ENCODE measurements at places on chromosomes 6 and 20. TPM values are rescaled to one million over a fixed set of nuclear protein-coding genes. Genes with fewer than 3 reads are reported as not detected.

Gene UNC5CL
- 2.2 TPM for total RNA-seq

DNA sequence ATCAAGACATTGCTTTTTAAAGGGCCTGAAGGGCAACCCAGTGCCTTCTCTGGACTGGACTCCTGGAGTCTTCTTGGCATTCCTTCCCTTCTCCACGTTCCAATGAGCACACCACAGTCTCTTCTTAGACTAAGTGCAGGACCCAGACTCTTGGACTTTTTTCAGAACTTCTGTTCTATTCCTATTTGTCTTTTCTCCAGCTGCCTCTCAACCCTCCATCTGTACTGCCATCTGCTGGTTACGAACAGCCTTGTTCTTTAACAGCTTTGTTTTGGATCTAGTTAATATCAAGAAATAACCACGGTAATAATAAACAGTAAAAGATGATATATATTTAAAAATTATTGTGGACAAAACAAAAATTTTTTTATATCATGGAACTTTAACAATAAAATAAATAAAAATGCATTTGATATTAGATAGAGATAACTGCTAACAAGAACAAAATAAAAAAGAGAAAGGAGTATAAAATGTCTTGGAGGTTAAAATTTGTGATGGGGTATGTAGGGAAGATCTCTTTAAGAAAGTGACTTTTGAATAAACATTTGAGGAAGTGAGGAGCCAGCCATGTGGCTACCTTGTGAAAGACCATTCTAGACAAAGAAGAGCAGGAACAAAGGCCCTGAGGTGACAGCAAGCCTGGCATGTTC, 105.1 kb upstream of the HCRTR2 start:
- H3K27ac ChIP-seq: no peak overlapping the region
- H3K4me1 ChIP-seq: no peaks in the 10 kb centered on the region
- H3K36me3 ChIP-seq: no peaks in the 10 kb centered on the region
- H3K4me3 ChIP-seq: no peak overlapping the region
- no peak for DNase-seq

DNA sequence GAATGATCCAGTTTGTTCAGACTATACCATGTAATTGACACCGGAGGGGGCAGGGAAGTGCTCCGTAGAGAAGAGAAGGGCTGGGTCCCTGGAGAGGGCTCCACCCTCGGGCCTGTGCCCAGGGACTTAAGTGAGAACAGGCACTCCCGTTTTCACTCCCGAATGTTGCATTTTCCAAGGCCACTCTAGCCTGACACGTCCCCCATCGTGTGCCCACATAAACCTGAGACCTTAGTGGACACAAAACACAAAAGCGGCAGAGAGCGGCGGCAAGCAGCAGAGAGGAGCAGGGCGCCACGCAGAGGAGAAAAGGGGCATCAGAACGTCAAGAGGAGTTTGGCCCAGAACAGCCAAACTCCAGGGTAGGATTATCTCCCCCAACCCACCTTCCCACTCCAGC, 1405.1 kb downstream of the GRIK2 start:
- no peak for DNase-seq
- no peak overlapping the region for H3K4me3 ChIP-seq
- H3K4me1 ChIP-seq: no peaks in the 10 kb centered on the region

DNA sequence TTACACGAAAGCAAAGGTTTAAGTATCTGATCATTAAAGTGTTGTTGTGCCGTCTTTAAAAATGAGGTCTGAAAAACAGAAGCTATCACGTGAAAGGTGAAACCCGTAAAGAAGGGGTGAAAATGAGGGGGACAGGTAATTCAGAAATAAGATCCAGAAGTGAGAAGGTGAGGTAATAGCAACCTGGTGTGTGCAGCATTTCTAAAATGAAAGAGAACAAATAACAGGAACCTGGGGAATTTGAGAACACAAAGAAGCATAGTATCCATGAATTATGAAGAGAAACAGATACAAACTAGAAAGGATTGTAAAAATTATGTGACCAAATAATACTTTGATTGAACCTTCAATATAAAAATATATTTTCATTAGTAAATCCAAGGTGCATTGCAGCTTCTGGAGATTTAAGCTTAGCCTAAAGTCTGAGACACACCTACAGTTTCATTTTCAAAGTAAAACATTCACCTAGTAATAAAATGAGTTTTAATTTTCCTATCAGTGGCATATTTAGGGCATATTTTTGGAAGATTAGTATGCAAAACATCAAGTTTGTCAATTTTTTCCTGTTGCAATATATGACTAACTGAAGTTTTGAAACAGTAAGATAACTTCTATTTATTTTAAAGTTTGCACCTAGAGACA, 1.4 kb downstream of the HEY2 start:
- no peak overlapping the region for H3K4me3 ChIP-seq
- DNase-seq: no peak
- H3K4me1 ChIP-seq: peaks cover 49% of the 10 kb centered on the region
- H3K27ac ChIP-seq: no peak overlapping the region

DNA sequence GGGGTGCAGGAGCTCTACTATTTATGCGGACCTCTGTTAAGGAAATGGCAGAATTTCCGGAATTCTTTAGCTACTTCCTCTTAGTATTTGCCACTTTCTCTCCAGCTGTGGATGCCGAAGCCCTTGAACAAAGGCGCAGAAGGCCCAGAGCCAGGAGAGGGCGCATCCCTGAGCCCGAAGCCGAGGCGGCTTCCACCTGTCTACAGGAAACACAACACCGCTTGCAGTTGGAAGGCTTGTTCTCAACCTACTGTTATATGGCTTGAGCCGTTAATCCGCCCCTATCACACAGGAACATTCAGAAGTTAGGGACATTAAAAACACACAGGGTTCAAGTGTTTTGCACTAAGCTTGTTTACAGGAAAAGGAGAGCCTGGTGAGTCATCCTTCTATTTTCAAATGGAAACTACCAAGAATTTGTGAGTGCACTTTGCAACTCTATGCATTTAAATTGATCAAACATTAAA, 417.1 kb downstream of the BCKDHB start:
- no peak overlapping the region for H3K4me3 ChIP-seq
- no peaks in the 10 kb centered on the region for H3K36me3 ChIP-seq
- H3K27ac ChIP-seq: no peak overlapping the region
- H3K4me1 ChIP-seq: no peaks in the 10 kb centered on the region

DNA sequence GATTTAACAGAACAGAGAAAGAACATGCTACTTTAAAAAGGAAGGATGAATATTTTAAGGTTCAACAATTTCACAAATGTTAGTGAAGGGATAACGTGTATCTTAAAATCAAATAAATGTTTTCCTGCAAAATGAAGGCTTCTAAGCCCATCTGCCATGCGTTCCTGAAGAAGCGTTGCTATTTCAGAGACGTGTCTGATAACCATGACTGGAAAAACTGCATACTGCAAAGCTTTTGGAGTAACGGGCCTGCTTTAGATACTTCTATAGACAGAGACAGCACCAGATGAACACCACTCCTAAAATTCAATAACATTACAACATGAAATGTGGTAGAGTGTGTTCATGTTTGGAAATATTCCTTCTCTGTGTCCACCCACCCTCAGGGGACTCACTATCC, 126.0 kb downstream of the WDR27 start:
- H3K27me3 ChIP-seq: no peaks in the 10 kb centered on the region
- H3K36me3 ChIP-seq: no peaks in the 10 kb centered on the region
- H3K4me1 ChIP-seq: no peaks in the 10 kb centered on the region
- no peak overlapping the region for H3K27ac ChIP-seq

Gene TRPC4AP
- total RNA-seq: 64.3 TPM

- H3K4me3 ChIP-seq: no peak overlapping the region
- H3K36me3 ChIP-seq: peaks cover 44% of the 10 kb centered on the region
- peak overlapping the region; percentile 44 for H3K27ac ChIP-seq
- no peaks in the 10 kb centered on the region for H3K27me3 ChIP-seq
Measured at GRCh38 chr20:49656304-49656703, 57.4 kb downstream of the B4GALT5 start.
